Aorta (tissue), 5 donors: ENCODE measurements at places on chromosomes 12 and 14. TPM values are rescaled to one million over a fixed set of nuclear protein-coding genes. Genes with fewer than 3 reads are reported as not detected.

The SERPINA1 gene
- total RNA-seq: 23.1 TPM

The CCDC88C gene
- 18.4 TPM for total RNA-seq

GRCh38 chr14:105126981-105127329 lies 41.6 kb downstream of the JAG2 start:
- no peak overlapping the region for H3K27ac ChIP-seq
- H3K4me3 ChIP-seq: no peak overlapping the region
- H3K4me1 ChIP-seq: no peaks in the 10 kb centered on the region
- peak; percentile 23 for DNase-seq

DNA sequence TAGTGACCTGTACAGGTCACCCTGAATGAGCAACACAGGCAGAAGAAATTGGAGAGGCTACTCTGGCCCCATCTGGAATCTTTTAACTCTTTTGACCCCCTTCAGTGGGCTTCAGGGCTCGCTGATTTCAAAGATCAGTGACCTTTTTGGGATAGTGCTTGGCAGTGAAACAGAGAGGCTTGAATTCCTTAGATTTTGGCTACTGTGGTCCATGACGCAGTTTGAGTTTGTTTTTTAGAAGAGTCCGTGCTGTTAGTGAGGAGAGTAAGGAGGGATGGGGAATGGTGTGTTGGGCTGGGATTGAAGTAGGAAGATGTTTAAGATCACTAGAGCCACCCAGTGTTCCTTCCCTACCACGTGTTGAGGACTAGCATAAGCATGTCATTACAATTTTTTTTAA lies 16.5 kb downstream of the TMEM30B start:
- H3K4me1 ChIP-seq: peaks cover 3% of the 10 kb centered on the region
- no peak overlapping the region for H3K4me3 ChIP-seq
- DNase-seq: no peak
- H3K27me3 ChIP-seq: no peaks in the 10 kb centered on the region

DNA sequence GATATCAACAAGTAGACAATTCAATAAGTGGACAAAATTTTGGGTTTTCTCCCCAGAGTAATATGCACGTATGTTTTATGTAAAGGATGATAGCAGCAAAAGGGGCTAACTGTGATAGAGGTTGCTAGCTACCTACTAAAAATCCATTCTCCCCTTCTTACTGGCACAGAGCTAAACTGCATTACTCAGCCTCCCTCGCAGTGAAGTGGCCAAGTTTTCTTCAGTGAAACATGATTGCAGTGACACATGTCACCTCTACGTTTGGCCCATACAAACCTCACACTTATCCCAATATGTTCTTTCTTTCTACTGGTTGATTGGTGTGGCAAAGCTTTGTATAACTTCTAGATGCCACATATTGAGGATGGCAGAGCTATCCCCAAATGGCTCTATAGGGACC lies 34.3 kb downstream of the GPR65 start:
- no peaks in the 10 kb centered on the region for H3K36me3 ChIP-seq
- no peak for DNase-seq
- no peak overlapping the region for H3K27ac ChIP-seq
- no peak overlapping the region for H3K4me3 ChIP-seq
- no peaks in the 10 kb centered on the region for H3K27me3 ChIP-seq
- H3K4me1 ChIP-seq: no peaks in the 10 kb centered on the region
